ENCODE measurements at places on chromosomes 7 and 10. TPM values are rescaled to one million over a fixed set of nuclear protein-coding genes. Genes with fewer than 3 reads are reported as not detected.

Gene NME8
- total RNA-seq = not detected

Gene GRB10
- total RNA-seq = not detected

Gene MYPN
- not detected for total RNA-seq

Gene LIPJ
- total RNA-seq = not detected

Gene H2BK1
- not detected for total RNA-seq

Gene SOSTDC1
- not detected for total RNA-seq

Gene MRC1
- 0.04 TPM for total RNA-seq

Gene AKR1C1
- total RNA-seq = not detected

Gene PNLIP
- not detected for total RNA-seq

GRCh38 chr7:15248514-15248913 is 313.3 kb downstream of the AGMO start:
- H3K4me3 ChIP-seq = no peak overlapping the region
- no peaks in the 10 kb centered on the region for H3K36me3 ChIP-seq
- no peaks in the 10 kb centered on the region for H3K27me3 ChIP-seq
- no peak for DNase-seq

DNA sequence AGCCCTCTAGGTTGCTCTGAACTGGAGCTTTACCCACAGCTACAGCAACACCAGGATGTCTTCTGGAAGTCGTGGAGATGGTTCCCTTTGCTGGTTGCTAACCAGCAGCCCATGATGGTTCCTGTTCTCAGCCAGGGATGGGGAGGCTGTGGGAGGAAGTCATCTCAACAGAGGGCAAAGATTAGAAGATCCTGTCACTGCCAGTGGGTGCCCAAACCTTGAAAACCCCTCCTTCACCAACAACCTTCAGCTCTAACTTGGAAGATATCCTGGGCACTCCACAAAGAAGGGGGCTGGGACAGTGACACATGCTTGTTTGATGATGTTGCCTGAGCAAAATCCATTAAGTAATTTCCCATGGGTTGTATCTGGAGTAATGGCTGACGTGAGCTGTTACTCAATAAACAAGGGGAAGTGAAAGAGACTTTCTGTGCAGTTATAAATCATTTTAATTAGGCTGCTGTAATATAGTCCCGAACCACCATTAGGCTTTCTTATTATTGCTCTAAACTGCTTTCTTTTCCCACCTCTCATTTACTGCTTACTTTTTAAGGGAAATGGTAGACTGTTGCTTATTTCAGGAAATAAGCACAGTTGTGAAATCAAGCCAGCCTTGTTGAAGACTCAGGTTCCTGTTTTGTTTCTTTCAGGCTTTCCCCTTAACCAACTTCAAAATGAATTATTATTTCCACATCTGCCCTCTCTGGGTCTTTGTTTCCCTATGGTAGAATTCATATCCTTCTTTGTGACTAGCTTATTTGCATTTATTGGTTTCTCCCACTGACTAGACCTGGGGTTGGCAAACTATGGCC is 124.8 kb downstream of the PPP1R17 start:
- H3K4me3 ChIP-seq = no peak overlapping the region
- H3K27ac ChIP-seq = no peak overlapping the region
- no peaks in the 10 kb centered on the region for H3K27me3 ChIP-seq

DNA sequence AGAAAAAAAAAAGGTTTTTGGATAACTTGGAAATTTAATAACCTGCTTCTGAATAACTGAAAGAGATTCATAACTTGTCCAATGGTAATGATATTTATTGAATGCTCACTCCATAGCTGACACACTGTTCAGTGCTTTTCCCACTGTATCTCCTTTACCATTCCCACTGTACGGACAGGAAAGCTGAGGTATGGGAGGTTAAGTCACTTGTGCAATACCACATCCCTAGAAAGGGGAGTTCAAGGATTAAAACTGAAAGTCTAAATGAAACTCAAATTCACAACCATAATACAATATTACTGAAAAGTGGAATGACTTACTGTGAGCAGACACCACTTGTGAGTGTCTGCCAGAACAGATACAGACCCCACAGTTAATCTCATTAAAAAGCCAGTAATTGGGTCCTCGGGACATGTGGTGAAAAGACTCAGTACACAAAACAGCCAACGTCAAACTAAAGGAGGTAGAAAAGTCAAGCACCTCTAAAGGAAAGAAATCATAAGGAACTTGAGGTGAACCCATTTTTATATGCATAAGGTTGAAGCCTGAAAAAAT is 13.8 kb upstream of the RHOBTB1 start:
- peaks cover 6% of the 10 kb centered on the region for H3K4me1 ChIP-seq
- H3K27me3 ChIP-seq = no peaks in the 10 kb centered on the region
- no peaks in the 10 kb centered on the region for H3K36me3 ChIP-seq
- DNase-seq = no peak
- H3K4me3 ChIP-seq = no peak overlapping the region
- H3K27ac ChIP-seq = no peak overlapping the region

GRCh38 chr7:94332571-94332970 is 62.1 kb upstream of the COL1A2 start:
- H3K27ac ChIP-seq = no peak overlapping the region
- H3K4me3 ChIP-seq = no peak overlapping the region

- DNase-seq = no peak
- no peaks in the 10 kb centered on the region for H3K27me3 ChIP-seq
- H3K4me1 ChIP-seq = no peaks in the 10 kb centered on the region
- H3K4me3 ChIP-seq = no peak overlapping the region
- H3K27ac ChIP-seq = no peak overlapping the region
Observed at GRCh38 chr7:112292162-112292561, 85.7 kb downstream of the ZNF277 start.

DNA sequence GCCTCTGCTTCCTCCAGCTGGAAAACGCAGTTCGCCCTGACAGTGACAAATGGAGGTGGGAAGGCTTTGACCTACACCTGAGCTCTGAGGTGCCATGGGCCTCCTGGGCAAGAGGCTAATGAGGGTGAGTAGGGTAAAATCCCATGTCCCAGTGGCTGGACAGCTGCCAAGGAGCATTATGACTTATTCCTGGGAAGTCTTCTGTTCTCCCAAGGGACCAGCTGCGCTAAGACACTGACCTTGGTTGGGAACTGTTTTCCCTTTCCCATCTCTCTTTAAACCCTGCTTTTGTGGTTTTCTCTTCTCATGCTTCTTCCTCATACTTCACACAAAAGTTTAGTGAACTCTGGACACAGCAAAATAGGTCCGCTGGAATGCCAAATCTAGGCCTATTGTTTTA is 72.6 kb downstream of the COPG2 start:
- no peaks in the 10 kb centered on the region for H3K27me3 ChIP-seq
- no peak for DNase-seq
- H3K36me3 ChIP-seq = 0 out of 2 replicates have a peak, but pooled peaks cover 3% of the 10 kb centered on the region
- H3K27ac ChIP-seq = no peak overlapping the region
- H3K4me3 ChIP-seq = no peak overlapping the region

GRCh38 chr7:20107582-20107981 is 109.6 kb downstream of the MACC1 start:
- H3K27me3 ChIP-seq = no peaks in the 10 kb centered on the region

GRCh38 chr10:117168729-117169128 is 28.6 kb upstream of the KCNK18 start:
- H3K4me1 ChIP-seq = no peaks in the 10 kb centered on the region
- H3K27ac ChIP-seq = no peak overlapping the region
- H3K4me3 ChIP-seq = no peak overlapping the region
- no peaks in the 10 kb centered on the region for H3K36me3 ChIP-seq
- no peaks in the 10 kb centered on the region for H3K27me3 ChIP-seq
- no peak for DNase-seq

GRCh38 chr10:126670895-126671261 is 385 bp upstream of the C10orf90 start:
- no peak for DNase-seq
- no peak overlapping the region for H3K4me3 ChIP-seq
- H3K36me3 ChIP-seq = no peaks in the 10 kb centered on the region
- no peaks in the 10 kb centered on the region for H3K27me3 ChIP-seq
- H3K27ac ChIP-seq = no peak overlapping the region

- H3K27me3 ChIP-seq = no peaks in the 10 kb centered on the region
- no peaks in the 10 kb centered on the region for H3K4me1 ChIP-seq
- H3K4me3 ChIP-seq = no peak overlapping the region
- no peak overlapping the region for H3K27ac ChIP-seq
- no peaks in the 10 kb centered on the region for H3K36me3 ChIP-seq
Observed at GRCh38 chr7:39453743-39454355, 112.4 kb upstream of the YAE1 start.

- DNase-seq = no peak
- no peak overlapping the region for H3K27ac ChIP-seq
- no peaks in the 10 kb centered on the region for H3K36me3 ChIP-seq
- no peak overlapping the region for H3K4me3 ChIP-seq
Observed at GRCh38 chr7:36644625-36645422, 79.5 kb downstream of the AOAH start.

GRCh38 chr10:120517881-120518484 is 61.0 kb downstream of the PLPP4 start:
- H3K27me3 ChIP-seq = no peaks in the 10 kb centered on the region
- no peak overlapping the region for H3K4me3 ChIP-seq
- no peak overlapping the region for H3K27ac ChIP-seq

DNA sequence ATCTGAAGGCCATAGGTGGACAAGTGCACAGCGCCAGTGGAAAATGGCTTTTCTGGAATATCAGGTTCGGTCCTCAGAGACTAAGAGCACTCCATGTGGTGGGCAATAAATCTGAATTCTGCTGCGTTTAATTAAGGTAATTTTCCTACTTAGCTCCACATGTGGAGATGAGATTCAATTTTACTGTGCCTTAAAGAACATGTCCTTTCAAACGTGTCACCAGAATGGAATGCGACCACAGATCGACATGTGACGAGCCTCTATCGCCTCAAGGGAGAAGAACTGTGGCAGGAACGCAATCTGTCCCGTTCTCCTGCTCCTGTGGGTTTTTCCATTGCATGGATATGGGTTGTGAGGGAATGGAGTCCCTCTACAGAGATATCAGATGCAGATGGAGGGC is 205.3 kb upstream of the ZNF32 start:
- H3K4me1 ChIP-seq = peaks cover 13% of the 10 kb centered on the region
- H3K27me3 ChIP-seq = no peaks in the 10 kb centered on the region
- H3K4me3 ChIP-seq = no peak overlapping the region

GRCh38 chr10:127310923-127311322 is 114.5 kb upstream of the INSYN2A start:
- H3K36me3 ChIP-seq = no peaks in the 10 kb centered on the region
- no peaks in the 10 kb centered on the region for H3K4me1 ChIP-seq
- H3K4me3 ChIP-seq = no peak overlapping the region

- H3K36me3 ChIP-seq = no peaks in the 10 kb centered on the region
- no peak for DNase-seq
- H3K4me1 ChIP-seq = no peaks in the 10 kb centered on the region
- no peak overlapping the region for H3K27ac ChIP-seq
Observed at GRCh38 chr10:60459701-60460457, 70.2 kb upstream of the ANK3 start.

- H3K27me3 ChIP-seq = no peaks in the 10 kb centered on the region
- no peak for DNase-seq
- no peaks in the 10 kb centered on the region for H3K4me1 ChIP-seq
- no peak overlapping the region for H3K27ac ChIP-seq
- H3K36me3 ChIP-seq = no peaks in the 10 kb centered on the region
Observed at GRCh38 chr10:662686-663465, 26.6 kb downstream of the DIP2C start.

DNA sequence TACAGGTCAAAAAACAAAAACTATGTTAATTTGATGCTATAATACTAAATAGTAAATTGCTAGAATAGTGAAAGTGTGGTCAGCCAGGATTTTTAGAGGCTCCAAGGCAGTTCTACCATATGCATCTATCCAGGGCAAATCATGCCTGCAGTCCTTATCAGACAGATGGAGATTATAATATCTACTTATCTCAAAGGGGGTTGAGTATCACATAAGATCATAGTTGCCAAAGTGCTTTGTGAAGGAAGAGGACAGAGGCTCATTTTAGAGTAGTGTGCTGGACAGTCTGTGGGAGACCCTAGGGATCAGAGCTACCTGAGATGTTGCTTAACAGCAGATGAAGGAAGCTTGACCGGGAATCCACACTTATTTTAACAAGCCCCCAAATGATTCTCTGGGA is 3.2 kb downstream of the ICA1 start:
- H3K4me3 ChIP-seq = no peak overlapping the region
- no peak overlapping the region for H3K27ac ChIP-seq
- H3K4me1 ChIP-seq = 0 out of 2 replicates have a peak, but pooled peaks cover 2% of the 10 kb centered on the region
- no peaks in the 10 kb centered on the region for H3K27me3 ChIP-seq

Data from Karpas-422 (cell line).